Immature natural killer cell (primary cell): ENCODE measurements at places on chromosomes 3 and 15. TPM values are rescaled to one million over a fixed set of nuclear protein-coding genes. Genes with fewer than 3 reads are reported as not detected.

SCN11A gene
- not detected for polyA plus RNA-seq

ASB14 gene
- 0.27 TPM for polyA plus RNA-seq

CHRFAM7A gene
- 3.2 TPM for polyA plus RNA-seq

PLA1A gene
- polyA plus RNA-seq: not detected

RAB8B gene
- polyA plus RNA-seq: 64.6 TPM

NOX5 gene
- polyA plus RNA-seq: not detected

FBXO40 gene
- 0.09 TPM for polyA plus RNA-seq

WDR93 gene
- polyA plus RNA-seq: 0.16 TPM

CISH gene
- polyA plus RNA-seq: 4.5 TPM

CCR1 gene
- polyA plus RNA-seq: 10.5 TPM

NTRK3 gene
- not detected for polyA plus RNA-seq

ERC2 gene
- polyA plus RNA-seq: not detected

DNAJA4 gene
- 8.2 TPM for polyA plus RNA-seq

PLSCR5 gene
- polyA plus RNA-seq: not detected

GOLGA8R gene
- 0.70 TPM for polyA plus RNA-seq

MCTP2 gene
- 30.2 TPM for polyA plus RNA-seq

HIGD2B gene
- polyA plus RNA-seq: not detected

PLOD2 gene
- polyA plus RNA-seq: not detected

RBP2 gene
- not detected for polyA plus RNA-seq

DUOX1 gene
- 3.4 TPM for polyA plus RNA-seq

CLDN16 gene
- not detected for polyA plus RNA-seq

EPHB3 gene
- polyA plus RNA-seq: 3.0 TPM

ATP13A5 gene
- not detected for polyA plus RNA-seq
